Posterior vena cava (tissue), 2 donors: ENCODE measurements at places on chromosomes 7 and 10. TPM values are rescaled to one million over a fixed set of nuclear protein-coding genes. Genes with fewer than 3 reads are reported as not detected.

DNA sequence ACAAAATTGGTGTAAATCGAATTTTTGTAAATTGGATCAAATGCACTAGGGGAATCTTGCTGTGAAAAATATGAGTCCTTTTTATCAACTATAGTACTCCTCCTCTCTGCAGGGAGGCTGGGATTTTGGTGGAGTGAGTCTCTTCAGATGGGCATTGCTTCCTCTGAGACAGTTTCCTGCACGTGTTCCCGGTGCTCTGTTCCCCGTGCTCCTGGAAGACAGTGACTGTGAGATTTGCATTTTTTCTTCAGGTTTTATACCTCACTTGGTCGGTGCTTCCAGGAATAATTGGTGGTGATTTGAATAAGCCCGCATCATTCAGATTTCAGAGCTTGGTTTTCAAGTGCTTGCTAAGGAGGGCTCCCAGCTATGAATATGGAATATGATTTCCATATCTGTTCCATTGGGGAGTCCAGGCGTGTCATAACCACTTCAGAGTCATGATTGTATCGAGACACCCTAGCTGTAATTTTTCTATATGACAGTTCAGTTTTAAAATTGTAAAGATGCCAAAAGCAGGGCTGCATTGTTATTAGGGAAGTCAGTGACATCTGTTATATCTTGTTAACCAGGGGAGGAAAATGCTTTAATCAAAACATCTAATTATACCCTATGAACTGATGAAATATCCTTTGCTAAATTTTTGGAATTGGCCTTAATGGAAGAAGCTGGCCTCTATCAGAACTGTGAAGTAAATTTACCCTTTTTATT, 12.3 kb downstream of the AUTS2 start:
- no peak for DNase-seq

GRCh38 chr7:77831481-77831880, 32.9 kb downstream of the PHTF2 start:
- no peak for DNase-seq

Gene NUTM2E
- not detected for total RNA-seq

Gene RNF148
- total RNA-seq: 1.1 TPM

DNA sequence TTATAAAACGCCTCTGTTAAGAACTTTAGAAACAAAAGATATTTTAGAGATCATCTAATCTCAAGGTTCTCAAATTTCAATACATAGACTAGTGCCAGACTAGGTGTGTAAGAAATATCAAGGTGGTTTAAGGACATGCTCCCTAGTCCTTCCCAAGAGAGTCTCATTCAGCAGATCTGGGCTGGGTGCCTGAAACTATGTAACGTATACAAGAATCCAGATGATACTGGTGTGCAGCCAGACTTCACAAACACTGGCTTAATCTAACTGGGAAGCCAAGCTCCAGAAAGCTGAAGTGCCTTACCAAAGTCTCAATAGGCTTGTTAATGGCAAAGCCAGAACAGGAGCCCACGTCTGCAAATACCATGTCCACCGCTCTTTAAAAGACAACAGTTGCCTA, 105.0 kb upstream of the AMPH start:
- no peak for DNase-seq

- no peak for DNase-seq
Observed at GRCh38 chr10:80660736-80661135, 123.0 kb downstream of the SH2D4B start.

Gene TNPO3
- 25.4 TPM for total RNA-seq

GRCh38 chr10:13296476-13296875, 3.4 kb downstream of the PHYH start:
- DNase-seq: peak; percentile 9

Gene FGFBP3
- total RNA-seq: 1.5 TPM

DNA sequence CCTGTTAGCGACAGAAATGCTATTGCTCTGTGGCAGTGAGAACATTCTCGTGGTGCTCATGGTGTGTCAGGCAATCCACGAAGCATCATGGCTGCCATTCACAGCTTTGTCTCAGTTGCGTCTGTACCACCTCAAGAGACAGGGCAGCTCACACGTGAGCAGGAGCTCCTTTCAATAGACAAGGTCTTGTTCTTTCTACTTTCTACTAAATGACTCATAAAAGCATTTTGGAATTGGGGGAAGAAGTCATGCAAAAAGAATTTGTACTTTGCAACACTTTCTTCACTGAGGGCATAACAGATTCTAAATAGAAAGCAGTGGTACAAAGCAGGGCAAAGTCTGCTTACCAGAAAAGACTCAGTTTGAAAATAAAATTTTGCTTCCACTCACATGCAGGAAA, 638.5 kb downstream of the PHTF2 start:
- DNase-seq: no peak

GRCh38 chr10:43117777-43118583, 20.3 kb upstream of the CSGALNACT2 start:
- DNase-seq: peak; percentile 58

DNA sequence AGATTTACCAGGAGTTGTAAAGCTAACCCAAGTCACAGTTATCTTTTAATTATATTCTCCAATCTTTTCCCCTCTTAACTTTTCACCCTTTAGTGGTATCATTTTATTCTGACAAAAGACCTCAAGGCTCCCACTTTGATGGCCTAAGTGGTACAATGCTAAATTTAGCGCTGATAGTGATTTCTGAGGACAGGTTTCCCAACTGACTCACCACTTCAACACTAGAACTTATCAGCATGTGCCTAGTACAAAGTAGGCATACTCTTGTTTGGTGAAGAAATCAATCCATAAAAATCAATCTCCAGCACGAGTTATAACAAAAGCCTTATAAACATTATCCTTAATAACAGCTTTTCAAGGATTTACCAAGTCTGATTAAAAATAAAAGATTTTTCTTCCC, 7.5 kb downstream of the SNX13 start:
- no peak for DNase-seq

DNA sequence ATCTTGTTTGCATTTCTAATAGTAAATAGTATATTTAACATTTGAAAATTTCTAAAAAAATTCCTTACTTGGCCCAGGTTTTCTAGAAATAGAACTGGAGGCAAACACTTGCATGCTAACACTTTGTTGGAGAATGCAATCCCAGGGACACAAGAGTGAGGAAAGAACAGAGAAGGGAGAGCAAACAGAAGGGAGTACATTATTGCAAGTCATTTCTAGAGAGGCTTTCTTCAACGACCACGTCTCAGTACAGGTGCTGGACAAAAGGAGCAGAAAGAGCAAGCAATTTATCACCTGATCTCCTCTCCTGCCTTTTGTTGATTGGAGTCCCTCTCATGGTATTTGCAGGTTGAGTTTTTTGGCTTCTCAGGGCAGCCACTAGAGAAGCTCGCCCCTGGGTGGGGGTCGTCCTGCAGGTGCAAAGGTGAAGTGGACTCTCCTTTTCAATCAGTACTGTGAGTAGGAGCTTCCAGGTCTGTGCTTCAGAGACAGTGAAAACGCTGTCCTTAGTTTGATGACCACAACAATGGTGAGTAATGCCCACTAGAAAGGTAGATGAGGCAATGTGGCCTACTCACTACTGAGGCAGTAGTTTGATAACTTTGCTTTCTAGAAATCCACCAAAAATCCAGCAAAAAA, 5.2 kb downstream of the CPED1 start:
- DNase-seq: no peak

DNA sequence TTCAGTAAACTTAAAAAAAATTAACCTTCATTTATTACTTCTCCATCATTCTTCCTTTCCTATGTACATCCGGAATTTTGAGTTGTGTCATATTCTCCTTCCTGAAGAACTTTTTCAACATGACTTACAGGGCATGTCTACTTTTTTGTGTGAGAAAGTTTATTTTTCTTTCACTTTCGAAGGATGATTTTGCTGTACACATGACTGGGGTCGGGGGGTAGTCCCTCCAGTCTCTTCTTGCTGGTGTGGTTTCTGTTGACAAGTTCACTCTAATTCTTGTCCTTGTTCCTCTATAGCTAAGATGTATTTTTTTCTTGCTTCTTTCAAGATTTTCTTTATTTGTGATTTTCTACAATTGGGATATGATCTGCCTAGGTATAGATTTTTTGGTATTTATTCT, 55.8 kb downstream of the INPP5A start:
- DNase-seq: no peak

Gene PNLIPRP1
- total RNA-seq: 1.1 TPM

Gene NME8
- 0.19 TPM for total RNA-seq

Gene PDZD7
- total RNA-seq: 0.48 TPM

Gene ADAMTS14
- total RNA-seq: 1.0 TPM

DNA sequence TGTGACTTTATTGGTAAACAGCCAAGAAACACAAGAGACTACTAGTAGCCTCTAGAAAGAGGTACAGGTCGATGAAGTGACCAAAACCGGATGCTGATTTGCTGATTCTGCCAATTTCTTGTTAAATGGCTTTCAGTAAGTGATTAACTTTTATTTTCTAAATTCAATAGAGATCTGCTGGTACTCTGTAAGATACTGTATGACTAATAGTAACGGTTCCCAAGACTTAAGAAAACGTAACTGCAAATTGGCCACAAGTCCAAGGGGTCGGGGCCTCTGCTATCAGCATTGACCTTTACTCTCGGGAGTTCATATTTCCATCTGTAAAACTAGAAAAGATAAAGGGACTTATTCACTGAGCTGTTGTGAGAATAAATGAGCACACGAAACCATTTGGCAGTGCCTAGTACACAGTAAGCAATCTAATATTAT, 1.4 kb downstream of the FAM3C start:
- DNase-seq: no peak

DNA sequence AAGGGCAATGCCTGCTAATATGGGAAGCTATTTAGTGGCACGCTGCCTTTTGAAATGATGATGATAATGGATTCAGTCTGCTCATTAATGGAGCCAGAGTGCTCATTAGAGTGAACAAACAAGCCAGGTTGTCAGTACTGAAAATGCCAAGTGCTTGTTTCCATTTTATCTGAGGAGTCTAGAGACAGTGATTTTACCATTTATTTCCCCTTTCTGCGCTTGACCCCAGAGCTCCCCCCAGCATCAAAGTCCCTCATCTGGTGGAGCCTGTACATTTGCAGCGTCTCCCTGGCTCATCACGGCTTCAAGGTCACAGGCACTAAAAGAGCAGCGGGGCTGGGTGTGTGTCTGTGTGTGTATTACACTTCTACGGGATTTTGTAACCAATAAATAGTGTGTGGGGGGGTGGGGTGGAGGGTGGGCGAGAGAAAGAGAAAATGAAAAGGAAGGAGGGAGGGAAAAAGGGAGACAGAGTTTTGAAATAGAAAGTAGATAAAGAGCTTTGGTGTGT, 553.8 kb downstream of the TFEC start:
- DNase-seq: no peak

DNA sequence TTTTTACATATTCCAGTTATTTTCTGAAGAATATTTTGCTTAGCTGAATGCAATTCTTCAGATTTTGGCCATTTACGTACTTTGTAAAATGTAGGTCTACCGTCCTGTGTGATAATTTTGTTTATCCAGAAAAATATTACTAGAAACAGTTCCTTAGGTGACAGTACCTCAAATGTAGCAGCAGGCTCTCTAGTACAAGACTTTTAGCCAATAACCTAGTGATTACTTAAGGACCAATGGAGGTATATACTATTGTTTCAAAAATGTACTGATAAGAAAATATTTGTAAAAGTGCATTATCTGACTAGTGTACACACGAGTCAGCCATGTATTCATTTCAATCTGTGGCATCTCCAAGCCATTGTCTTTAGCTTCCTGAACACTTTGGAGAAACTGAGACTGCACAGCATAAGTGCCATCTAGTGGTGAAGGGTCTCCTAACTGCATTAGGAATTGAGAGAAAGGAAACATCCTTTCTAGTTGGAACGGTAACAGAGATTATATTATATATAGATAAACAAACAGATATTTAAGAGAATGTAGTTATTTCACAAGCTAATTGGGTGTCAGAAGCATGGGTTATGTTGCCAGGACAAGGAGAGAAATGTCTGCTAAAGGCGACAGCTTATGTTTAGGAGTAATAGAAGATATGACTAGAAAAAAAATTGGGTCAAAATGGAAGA, 23.7 kb downstream of the RTKN2 start:
- DNase-seq: no peak

Gene PDSS1
- 4.1 TPM for total RNA-seq

- no peak for DNase-seq
Observed at GRCh38 chr7:130275826-130276297, 9.2 kb downstream of the CPA2 start.

Gene CCDC172
- total RNA-seq: not detected

Gene ANKIB1
- 54.9 TPM for total RNA-seq

Gene CHAT
- total RNA-seq: not detected
